ENCODE measurements at places on chromosomes 6 and 20.

GRCh38 chr6:43608310-43608763, 20.7 kb downstream of the GTPBP2 start:
- peak; percentile 91 for DNase-seq

DNA sequence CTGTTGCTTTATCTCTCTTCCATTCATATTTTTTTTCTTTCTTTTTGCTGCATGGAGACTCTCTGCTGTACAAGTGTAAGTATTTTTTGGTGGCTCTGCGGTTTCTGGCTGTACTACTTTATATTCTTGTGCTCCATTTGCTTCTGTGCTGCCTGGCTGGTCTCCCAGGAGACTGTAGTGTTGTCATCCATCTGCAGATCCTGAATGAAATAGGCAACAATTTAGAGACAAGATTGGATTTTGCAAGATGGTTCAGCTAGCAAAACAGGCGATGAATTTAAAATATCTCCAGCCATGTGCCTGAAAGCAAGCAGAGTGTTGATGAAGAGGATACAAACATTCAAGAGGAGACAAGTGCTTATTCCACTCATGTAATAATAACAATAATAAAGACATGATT, 75.1 kb upstream of the SCGN start:
- DNase-seq, result peak; percentile 12

GRCh38 chr20:3246682-3247081, 7.7 kb upstream of the SLC4A11 start:
- no peak for DNase-seq

GRCh38 chr20:15316556-15316955, 979.1 kb upstream of the FLRT3 start:
- DNase-seq, result no peak

DNA sequence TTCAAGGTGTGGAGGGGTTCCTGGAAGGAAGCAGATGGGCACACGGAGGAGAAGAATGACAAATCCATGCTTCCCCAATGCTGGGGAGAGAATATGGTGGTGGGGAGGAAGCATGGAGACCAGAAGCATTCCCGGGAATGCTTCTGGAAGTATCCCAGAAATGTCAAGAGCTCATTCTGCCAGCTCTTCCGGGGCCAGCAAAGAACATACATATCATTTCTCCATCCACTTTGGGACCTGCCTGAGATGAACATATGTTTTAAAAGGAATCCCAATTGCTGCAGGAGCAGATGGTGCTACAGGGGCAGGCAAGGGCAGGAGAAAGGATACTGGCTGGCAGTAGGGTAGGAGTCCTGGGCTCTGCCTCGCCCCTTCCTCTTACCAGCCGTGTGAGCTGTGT, 37.9 kb upstream of the CCDC167 start:
- no peak for DNase-seq

GRCh38 chr6:47792216-47792733, 10.4 kb downstream of the OPN5 start:
- no peak for DNase-seq

- peak; percentile 50 for DNase-seq
Measured at GRCh38 chr6:16800942-16801341, 39.7 kb upstream of the ATXN1 start.

DNA sequence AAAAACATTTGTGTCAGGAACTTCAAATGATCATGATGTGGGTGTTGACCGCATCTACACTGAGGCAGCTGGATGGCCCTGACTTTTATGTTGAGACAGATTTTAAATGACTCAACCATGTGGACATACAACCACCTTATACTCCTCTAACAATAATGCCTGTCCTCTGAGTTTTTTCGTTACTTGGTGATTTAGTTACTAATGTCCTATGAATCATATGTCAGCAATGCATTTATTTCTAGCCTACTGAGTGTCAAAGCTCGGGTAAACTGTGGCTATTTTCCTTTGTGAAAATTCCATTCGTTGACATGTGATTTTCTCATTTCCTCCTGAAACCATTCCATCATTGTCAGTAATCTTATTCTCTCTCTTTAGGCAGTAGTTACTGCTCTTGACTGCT, 38.9 kb upstream of the NKX2-4 start:
- peak; percentile 93 for DNase-seq

DNA sequence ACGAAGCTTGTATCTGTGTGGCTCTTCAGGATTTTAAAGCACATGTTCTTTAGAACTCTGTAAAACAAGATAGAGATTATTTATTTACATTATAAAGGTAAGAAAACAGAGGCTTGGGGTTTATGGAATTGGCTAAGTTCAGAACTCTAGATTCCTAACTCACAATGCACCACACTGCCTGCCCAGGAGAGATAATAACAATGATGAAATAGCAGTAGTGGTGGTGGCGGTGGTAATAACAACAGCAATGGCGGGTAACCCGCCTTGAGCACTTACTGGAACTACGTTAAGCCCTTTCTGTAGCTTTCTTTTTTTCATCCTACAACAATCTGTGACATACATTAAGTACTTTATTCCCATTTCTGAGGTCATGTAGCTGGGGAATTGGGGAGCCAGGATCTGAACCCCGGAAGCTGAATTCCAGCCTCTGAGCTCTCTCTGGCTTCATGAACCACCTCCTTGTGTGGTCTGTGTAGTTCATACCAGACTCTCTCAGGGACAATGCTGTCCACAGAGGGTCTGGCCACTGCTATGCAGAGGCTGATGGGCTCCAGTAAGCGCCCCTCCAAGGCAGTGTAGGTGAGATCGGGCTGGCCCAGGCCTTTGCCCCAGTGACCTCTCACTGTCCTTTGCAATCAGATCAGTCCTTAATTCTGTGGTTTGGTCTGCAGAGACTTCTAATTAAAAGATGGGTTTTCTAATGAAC, 260.9 kb downstream of the SLC24A3 start:
- no peak for DNase-seq

DNA sequence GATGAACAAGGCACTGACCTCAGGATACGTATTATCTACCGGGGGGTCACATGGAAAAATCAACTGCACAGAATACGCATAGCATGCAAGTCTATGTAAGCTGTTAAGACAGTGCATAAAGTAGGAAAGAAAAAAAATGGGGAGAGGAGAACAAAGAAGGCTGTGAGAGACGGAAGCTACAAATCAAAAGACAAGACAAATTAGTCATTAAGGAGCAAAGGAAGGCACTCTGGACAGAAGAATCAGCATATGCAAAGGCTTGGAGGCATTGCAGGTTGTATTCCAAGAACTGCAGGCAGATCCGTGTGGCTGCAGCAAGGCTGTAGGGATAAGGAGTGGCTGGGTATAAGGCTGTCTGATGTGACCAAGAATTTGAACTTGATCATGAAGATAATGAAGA, 89.0 kb downstream of the NRSN1 start:
- no peak for DNase-seq

DNA sequence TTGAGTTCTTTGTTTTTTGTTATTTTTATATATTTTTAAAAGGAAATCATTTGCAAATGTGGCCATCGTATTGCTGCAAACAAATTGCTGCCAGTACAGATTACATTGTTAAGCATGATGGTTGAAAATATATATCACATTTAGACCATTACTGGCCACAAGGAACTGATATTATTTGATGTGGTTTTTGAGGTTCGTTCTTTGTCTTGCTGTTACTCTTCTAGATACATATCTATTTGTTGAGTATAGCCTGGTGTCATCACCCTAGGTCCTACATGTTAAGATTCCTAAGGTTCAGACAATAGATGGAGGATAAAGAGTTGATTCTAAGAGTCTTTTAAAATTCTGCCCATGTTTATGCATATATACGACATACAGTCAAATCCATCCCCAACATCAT, 306.0 kb downstream of the FARS2 start:
- no peak for DNase-seq

DNA sequence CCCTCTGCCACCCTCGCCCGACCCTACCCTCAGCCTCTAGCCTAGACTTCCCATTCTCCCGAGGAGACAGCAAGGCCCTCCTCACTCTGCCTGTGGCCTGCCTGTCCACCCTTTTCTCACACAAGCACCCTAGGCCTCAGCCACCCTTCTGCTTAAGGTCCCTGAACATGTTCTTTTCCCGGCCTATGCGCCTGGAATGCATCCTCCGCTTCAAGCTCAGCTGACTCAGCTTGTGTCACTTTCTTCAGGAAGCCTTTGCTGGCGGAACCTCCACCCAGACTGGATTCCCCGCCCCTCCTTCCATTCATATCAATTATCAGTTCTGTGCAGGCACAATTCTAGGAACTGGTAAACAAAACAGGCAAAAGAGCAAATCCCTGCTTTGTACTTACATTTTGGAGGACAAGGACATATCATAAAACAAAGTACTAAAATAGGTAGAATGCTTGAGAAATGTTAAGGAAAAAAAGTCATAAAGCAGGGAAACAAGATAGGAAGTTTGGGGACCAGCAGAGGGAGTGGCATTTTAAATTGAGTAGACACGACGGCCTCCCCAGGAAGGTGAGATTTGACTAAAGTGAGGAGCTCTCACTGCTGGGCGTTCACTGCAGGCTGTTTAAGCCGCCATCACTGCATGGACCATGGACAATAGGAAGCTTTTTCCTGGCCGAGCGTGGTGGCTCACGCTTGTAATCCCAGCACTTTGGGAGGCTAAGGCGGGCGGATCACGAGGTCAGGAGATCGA, 17.9 kb upstream of the SNHG17 start:
- DNase-seq, result peak; percentile 79

GRCh38 chr20:32244150-32244823, 33.2 kb upstream of the KIF3B start:
- DNase-seq, result no peak

GRCh38 chr6:140360651-140361050, 986.2 kb upstream of the CITED2 start:
- DNase-seq, result no peak

GRCh38 chr6:38215651-38216311, 396.3 kb downstream of the ZFAND3 start:
- DNase-seq, result no peak

DNA sequence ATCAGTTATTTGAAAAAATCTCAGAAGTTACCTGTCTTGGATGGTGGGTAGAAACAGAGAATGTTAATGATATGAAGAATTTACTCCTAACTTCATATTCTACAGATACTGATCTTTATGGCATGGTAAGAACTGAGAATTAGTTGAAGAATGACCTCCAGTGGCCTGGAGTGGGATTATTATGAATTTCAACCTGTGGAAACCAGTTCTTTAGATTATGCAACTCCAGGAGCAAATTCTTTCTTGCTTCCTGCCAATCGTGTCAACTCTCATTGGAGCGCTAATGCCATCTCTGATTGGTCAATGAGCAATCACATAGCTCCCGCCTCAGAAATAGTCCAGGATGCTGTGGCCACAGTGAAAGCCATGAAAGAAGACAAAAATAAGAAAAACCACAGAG, 40.6 kb downstream of the LYRM2 start:
- DNase-seq, result peak; percentile 56

GRCh38 chr20:57576002-57576401, 15.1 kb downstream of the PCK1 start:
- no peak for DNase-seq

- no peak for DNase-seq
Measured at GRCh38 chr20:37943501-37944455, 40.9 kb downstream of the VSTM2L start.

DNA sequence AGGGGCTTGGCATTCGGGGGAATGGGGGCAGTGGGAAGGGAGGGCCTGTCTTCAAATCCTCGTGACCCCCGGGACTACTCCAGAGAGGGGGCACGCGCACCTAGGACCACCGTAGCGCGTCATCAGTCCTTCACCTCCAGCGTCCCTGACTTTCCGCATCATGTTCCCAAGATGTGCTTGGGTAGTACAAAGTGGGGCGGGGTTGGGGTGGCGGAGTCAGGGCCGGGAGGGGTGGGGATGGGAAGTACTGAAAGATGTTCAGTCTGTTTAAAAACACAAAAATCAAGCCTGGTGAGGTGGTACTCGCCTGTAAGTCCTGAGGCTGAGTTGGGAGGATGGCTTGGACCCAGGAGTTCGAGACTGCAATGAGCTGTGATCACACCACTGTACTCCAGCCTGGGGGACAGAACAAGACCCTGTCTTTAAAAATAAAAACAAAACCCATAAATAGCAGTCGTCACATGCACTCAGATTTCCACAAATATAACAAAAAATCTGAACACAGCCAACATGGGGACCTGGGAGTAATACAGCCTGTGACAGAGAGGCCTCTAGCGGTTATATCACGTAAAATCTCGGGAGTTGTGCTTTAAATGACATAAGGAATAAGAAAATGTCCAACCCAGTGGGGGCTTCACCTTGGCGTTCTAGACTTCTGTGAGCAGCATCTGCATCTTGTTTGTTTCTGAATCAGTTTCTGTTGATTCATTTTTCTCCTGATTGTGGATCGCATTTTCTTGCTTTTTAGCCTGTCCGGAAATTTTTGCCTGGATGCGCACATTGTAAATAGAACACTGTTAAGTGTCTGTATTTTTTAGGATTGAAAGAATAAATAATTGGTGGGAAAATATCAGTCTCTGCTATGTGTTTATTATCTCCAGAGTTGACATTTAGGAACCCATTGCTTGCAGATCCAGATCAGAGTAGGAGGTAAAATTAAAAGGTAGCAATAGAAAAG, 698 bp upstream of the LRP11 start:
- peak; percentile 85 for DNase-seq

GRCh38 chr6:35980991-35981645, 43.3 kb downstream of the SLC26A8 start:
- no peak for DNase-seq

GRCh38 chr20:55014766-55015165, 539.4 kb downstream of the DOK5 start:
- DNase-seq, result no peak

DNA sequence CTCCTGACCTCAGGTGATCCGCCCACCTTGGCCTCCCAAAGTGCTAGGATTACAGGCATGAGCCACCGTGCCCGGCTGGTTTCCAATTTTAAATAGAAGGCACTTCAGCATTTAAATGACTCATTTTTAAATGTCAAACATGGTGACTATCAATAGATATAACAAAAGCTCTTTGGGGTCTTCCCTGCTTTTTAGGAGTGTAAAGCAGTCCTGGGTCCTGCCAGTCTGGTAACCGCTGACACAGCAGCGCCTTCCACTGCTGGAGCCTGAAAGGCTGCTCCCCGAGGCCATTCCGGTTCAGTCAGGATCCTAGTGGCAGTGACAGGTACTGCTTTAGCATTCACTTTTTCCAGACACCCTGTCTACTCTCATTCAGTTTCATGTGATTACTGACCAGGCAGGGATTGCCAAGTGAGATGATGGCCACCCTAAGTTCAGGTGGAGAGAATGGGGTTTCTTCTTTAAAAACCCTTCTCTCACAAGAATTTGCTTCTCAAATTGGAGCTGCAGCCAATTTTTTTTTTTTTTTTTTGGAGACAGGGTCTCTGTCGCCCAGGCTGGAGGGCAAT, 5.1 kb downstream of the DIDO1 start:
- peak; percentile 66 for DNase-seq

- DNase-seq, result peak; percentile 24
Measured at GRCh38 chr6:29925727-29926412, 16.5 kb upstream of the HLA-A start.

DNA sequence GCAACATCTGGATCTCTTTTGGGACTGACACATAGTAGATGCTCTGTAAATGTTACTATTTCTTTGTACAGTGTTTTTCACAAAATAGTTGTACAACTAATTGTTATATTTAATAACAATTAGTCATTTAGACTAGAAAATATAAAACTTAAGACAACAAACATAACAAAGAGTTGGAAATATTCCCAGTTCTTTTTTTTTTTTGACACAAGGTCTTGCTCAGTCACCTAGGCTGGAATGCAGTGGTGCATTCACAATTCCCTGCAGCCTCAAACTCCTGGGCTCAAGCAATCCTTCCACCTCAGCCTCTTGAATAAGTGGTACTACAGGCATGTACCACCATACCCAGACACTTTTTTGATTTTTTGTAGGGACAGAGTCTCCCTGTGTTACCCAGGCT, 105.8 kb downstream of the UTRN start:
- no peak for DNase-seq

- peak; percentile 78 for DNase-seq
Measured at GRCh38 chr6:19410481-19410880, 426.7 kb upstream of the ID4 start.

- DNase-seq, result no peak
Measured at GRCh38 chr6:98787435-98787834, 46.9 kb upstream of the POU3F2 start.
